NCI-H69 (cell line): ENCODE measurements at places on chromosomes 6 and 20.

DNA sequence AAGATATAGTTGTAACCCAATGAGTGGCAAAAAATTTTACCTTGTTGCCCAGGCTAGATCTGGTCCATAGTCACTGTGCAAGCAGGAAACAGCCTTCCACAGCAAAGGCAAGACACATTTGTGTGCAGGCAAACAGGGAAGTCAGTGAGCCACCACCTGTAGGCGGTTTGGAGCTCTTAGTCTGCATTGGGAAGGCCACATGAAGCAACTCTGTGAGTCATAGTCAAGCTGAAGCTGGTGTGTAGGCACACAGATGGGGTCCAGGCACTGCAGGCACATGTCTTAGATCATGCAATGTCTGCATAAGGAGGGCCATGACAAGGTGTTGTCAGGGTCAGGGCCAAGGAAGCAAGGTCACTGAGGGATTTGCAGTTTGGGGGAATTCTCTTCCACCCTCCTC, 543.2 kb upstream of the EPHA7 start:
- DNase-seq, result peak; percentile 36

DNA sequence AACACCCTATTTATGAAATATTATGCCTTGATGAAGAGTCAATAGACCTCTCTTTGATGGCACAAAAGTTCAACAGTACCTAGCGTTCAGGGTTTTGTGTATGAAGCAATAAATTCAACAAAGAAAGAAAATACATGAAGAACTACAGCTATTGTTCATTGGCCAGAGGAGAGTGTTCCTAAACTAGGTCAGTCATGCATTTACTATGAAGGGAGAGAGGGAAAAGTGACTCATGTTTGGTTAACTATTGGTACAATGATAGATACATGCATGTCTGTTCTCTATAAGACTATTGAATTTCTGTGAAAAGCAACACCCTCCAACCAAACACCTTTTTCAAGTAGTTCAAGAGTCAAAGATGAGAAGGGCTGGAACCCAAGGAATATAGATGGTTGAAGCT, 50.7 kb downstream of the CLIC5 start:
- peak; percentile 20 for DNase-seq

DNA sequence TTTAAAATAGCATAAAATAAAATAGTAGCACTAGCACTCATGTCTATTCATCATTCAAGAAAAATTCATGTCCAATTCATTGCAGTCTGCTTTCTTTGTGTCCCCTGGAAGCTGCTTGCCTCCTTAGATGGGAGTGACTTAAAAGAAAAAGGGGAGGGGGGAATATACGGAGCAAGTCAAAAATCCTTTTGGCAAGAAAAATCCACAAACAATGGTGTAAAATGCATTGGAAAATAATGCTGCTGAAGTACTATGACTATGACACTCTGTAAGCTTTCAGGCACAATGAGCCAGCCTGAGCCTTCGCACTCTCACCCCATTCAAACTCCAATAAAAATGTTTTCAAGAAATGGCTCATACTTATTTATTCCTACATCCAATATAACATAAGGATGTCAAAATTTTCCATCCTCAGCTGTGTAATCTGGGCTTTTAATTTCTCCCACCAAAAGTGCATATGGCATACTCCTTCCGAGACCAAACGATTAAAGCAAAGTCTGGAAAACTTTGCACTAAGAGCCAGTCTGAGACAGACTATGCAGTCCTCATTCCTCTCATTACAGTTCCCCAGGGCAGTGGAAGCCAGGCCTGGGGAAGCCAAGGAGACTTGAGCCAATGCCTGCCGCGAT, 790 bp downstream of the NEDD9 start:
- DNase-seq, result no peak

DNA sequence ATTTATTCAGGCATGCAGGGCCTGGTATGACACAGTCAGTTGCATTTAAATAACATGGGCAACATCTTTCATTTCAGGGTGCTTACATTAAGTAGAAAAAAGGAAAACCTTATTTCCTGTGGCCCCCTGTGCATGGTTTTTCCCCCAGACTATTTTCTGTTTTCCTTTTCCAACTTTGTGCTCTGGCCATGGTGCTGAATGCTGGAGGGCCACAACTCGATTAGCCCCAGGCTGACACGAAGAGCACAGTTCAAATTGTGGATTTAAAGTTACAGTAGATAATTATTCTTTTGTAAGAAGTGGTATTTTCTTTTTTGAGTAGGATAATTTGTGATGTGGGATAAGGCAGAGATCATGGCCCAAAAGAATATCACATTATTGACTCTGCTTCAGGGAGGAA, 332.0 kb downstream of the HAO1 start:
- peak; percentile 5 for DNase-seq

DNA sequence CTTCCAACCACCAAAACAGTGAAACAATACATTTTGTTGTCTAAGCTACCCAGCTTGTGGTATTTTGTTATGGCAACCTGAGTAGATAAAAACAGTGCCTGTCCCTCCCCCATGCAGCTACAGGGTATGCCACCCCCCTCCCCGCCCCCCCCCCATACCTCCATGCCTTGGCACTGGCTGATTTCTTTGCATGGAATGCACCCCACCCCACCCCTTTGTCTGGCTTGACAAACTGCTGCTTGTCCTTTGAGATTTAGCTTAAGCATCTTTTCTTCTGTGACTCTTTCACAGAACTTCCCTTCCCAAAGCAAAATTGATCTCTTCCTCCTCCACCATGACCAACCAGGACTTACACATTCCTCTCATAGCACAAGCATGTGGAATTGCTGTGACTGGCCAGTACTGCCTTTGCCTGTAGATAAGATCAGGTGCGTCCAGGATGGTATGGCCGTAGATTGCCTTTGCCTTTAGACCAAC, 64.6 kb upstream of the ADGRF1 start:
- DNase-seq, result no peak

GRCh38 chr20:62377615-62378178, 9.2 kb upstream of the RPS21 start:
- peak; percentile 29 for DNase-seq

DNA sequence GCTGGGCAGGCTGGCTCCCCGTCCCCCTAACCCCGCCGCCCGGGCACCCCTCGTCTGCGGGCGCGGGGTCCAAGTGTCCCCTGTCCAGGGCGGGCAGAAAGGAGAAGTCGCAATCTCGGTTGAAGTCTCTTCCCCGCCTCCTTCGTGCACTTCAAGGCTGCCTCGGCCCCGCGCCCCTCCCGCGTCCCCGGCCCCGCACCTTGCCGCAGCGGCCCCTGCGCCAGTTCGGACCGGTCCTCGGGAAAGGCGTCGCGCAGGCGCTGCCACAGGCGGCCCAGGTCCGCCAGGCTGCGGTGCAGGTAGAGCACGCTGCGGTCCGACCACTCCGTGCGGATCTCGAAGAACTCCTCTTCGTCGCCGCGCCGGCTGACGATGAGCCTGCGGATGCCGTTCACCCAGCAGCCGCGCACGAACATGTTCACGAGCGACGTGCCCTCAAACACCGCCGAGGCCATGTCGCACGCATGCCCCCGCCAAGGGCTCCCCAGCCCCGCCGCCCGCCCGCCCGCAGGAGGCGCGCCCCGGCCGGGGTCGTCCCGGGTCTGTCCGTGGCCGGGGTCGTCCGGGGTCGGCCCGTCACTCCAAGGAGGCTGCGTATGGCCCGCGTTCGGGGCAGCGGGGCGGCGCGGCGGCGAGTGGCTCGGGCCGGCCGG, at the start of gene PXDC1:
PXDC1 (minus strand) TSS at position 637 of the 653 bp plus-strand sequence; CDS start at position 455, 182 bp downstream.
- peak; percentile 51 for DNase-seq

- DNase-seq, result no peak
Observed at GRCh38 chr6:112408522-112408921, 61.4 kb downstream of the RFPL4B start.

DNA sequence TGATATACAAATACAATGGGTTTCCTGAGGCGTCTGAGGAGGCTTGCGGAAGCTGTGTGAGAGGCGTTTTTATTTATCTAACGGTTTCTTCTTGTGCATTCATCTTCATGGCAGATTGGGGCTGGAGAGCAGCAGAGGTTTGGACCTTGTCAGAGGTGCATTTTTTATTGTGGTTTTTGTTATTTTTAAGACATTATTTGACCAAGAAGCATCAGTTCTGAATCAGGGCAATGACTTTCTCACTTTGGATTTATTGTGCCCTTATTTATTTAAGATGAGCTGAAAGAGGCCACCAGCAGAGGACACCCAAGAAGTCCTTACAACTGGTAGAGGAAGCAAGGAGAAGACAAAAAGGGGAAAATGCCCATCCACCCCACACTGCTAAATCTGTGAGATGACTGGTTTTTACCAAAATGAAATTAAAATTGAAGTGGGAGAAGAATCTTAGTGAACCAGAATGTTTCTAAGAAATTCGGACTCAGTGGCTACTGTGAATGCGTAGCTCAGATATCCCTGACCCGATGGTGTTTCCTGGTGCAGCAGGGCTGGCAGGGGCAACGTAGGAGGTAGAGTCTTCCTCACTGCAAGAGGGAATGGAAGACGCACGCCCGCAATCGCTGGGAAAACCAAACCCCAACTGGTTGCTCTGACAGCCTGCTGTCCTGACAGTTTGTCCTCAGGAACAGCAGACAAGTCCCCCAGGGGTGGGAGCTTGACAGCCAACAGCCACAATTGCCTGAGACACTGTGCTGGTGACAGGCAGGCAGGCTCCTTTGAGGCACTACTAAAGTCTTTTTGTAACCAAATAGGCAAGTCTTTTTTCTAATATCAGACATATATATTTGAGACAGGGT, 14.2 kb downstream of the PRR18 start:
- no peak for DNase-seq

- DNase-seq, result peak; percentile 95
Observed at GRCh38 chr20:13259921-13260320, 38.8 kb downstream of the ISM1 start.

DNA sequence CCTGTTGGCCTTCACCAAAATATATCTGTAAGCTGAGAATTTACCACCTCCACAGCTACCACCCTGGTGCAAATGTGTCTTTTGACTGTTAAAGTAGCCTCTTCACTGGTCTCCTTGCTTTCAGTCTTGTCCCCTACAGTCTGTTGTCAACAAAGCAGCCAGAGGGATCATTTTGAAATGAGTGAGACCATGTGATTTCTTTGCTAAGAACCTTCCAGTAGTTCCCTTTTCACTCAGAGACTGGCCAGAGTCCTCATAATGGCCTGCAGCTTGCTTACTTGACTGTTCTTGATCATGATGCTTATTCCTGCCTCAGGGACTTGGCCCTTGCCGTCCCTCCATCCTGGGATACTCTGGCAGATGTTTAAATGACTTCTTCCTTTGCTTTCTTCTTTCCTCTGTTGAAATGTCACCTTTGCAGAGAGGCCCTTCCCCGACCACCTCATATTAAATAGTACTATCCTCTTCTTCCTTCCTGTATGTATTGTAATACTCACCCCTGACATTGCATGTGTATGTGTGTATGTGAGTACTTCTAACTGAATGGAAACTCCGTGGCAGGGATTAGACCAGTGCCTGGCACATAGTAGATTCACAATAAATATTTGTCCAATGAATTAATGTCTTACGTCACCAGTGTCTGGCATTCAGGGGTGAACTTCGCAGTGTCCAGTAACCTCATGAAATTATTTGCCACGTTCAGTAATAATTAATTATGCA, 5.0 kb downstream of the MANBAL start:
- no peak for DNase-seq

DNA sequence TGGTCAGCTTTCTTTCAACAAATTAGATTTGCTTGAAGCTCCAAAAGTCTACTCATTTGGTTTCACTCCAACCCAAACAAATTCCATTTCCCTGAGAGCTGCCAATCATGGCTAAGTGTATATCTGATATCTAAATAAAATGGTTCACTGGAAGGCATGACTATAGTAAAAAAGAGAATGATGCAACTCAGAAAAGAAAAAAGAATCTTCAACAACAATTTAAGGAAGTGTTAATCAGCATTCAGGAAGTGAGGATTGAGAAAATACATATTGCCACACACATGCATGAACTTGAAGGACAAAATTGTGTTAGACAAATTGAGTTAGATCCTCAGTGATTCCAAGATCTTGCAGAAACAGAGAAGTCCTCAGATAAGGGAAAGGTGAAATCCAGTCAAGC, 972.9 kb upstream of the FLRT3 start:
- DNase-seq, result no peak

- DNase-seq, result no peak
Observed at GRCh38 chr20:51554538-51555165, 12.1 kb upstream of the NFATC2 start.

DNA sequence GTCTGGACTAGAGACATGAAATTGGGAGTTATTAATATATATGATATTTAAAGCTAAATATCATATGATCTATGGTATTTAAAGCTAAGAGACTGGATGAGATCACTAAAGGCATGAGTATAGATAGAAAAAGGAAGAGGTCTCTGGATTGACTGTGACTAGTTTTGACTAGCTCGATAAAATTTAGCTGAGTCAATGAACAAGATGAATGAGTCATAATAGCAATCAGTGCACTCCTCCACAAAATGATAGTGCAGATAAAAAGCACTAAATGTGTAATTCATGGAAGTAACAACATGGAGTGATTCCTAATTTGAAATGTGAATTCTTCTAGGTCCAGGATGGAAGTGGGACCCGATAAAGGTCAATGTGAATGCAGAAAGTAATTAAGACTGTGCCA, 127.4 kb downstream of the PFDN4 start:
- no peak for DNase-seq

DNA sequence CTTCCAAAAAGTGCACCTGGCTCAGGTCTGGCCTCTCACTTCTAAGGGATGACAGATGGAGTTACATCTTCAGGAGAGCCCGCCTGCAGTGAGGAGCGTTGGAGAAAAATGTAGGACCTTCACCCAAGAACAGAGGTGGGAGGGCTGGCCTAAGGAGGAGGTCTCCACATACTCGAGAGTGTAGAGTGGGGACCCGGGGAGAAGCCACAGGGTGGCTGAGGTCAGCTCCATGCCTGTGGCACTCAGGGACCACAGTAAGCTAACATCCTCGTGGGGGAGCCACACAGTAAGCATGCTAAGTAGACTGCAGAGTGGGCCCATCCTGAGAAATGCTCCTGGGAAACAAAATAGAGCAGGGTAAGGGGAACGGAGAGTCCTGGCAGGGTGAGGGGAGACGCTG, 24.0 kb downstream of the AAR2 start:
- DNase-seq, result no peak

DNA sequence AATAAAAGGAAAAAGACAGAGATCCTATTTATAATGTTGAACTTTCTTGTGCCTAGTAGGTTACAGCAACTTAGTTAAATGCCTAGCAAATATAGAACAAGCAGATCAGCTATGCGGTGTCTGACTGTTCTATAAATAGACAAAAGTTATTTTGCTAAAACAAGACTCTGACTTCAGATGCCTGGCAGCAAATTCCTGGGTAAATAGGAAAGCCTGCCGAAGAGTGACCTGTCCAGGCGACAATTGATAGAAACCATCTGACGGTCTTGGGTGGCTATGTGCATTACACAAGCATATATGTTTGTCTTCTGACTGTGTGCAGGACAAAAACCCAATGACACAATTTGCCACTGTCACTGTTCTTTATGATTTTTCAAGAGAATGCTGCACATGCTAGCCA, 38.0 kb upstream of the PDE10A start:
- DNase-seq, result no peak

- no peak for DNase-seq
Observed at GRCh38 chr6:130742131-130742681, 85.0 kb upstream of the SMLR1 start.

- DNase-seq, result no peak
Observed at GRCh38 chr20:63186084-63186483, 29.8 kb downstream of the YTHDF1 start.
